Stimulated activated CD4-positive, alpha-beta T cell treated with anti-CD3 and anti-CD28 coated beads, Interleukin-2, amount 100 ng/mL, for 48 hours (primary cell): ENCODE measurements at places on chromosomes 11 and 22.

DNA sequence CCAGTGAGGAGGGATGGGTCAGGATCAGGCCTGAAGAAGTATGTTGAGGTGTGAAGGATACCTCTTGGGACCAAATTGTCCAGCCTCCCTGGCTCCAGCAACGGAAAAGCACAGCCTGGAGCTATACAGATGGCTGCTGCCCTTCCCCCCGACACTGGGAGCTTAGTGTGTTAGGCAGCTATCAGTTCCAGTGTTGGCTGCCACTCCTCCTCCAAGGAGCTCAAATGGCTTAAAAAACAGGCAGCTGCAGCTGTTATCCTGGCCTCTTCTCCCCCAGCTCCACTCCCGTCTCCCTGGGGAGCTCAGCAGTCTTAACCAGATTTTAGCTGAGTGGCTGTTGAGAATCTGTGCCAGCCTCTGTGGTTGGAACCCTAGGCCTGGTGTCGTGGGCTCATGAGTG, 225.0 kb downstream of the JRKL start:
- no peak for DNase-seq

DNA sequence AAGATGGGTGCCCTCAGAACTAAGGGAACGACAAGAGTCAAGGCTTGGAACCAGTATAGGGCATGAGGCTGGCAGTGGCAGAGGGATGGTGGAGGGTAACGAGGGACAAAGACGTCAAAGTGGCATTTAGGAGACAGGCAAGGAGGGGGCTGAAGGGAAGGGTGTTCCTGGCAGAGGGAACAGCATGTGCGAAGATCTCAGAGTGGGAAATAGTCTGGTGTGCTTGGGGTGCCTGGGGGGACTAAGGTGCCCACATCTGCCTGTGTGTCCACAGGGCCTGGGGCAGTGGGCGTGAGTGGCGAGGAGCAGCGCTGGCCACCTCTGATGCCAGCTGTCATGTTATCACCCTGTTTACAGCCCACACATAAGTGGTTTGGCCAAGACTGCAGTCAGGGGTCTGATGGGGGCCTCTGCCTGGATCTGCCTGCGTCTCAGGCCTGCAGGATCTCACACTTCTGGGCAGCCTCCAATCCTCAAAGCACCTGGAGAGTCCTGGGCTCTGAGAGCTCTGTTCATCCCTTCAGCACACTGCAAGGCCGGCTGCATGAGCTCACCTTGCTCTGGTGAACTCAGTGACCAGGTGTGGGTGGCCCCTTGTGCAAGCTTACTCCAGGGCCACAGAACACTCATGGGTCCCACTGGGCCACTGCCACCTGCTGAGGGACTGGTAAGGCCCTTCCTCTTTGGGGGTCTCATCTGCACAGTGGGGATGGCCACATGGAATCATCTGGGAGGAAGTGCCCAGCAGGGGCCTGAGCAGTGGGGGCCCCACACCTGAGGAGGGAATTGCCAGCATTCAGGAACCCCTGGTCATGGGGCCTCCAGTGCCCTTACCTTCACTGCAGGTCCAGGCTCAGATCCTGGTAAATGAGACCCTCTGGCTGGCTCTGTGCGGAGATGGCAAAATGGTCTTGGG, 89.7 kb upstream of the SHISAL1 start:
- no peak for DNase-seq

- no peak for DNase-seq
Observed at GRCh38 chr11:66011239-66011784, 496 bp upstream of the CST6 start.

DNA sequence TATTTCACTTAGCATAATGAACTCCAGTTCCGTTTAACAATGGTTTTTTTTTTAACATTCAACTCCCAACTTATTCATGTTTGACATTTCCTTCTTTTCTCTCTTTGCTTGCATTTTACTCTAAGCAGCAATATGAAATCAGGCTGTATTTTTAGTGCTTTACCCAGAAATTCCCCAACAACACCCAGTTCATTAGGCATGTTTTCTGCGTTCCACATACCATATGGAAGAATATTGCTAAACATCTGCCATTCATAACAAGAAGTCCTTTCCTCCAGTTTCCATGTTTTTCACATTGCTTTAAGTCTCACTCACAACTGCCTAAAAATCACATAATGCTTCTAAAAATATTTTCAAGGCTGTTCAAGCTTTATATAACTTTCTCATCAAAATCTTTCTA, 45.8 kb downstream of the PLAAT5 start:
- DNase-seq = no peak

- DNase-seq = no peak
Observed at GRCh38 chr11:13216711-13217075, 60.9 kb upstream of the BMAL1 start.

GRCh38 chr22:28608546-28608945, 71.1 kb downstream of the TTC28 start:
- DNase-seq = no peak

DNA sequence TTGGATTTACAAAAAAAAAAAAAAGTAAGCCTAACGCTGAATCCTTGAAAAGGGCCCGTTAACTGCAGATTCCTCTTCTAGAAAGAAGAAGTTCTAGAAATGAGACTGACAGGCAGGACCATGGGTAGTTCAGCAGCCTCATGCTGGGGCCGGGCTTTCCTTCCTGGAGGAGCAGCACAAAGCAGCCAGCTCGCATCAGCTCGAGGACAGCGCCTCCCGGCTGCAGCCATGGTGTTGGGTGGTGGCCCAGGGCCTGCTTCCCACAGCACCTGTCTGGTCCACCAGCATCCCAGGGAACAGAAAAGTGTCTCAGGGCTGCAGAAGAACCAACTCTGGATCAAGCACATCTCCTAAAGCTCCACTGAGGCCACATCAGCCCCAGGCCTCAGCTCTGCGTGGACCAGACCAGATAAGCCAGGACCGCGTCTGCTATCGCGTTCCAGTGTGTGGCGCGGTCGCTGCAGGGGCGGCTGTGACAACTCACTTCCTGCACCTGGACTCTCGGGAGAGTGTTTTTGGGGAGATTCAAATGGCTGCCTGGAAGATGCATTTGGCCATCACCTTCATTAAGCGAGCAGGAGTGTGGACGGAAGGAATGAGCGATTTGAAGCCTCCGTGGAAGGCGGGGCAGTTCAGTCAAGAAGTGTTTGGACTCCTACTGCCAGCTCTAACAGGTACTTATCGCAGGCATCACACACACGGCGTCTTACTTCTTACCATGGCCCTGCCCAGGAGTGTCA, 53.5 kb downstream of the MYH9 start:
- DNase-seq = no peak

DNA sequence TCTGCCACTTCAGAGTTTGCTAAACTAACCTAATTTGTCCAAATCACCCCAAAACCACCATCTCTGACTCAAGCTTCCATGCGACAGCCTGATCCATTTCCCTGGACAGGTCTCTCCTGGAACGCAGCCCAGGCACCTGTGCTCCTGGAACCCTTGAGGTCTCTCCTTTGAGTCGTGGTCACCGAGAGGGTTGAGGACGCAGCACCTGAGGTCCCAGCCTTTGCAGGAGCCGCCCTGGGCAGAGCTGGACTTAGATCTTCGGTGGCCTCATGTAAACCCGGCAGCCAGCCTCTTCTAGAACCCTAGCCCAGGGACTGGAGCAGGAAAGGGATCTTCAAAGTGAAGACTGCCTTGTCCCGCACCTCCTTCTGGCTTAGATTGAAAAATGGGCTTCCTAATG, 37.6 kb downstream of the ASRGL1 start:
- DNase-seq = no peak

- no peak for DNase-seq
Observed at GRCh38 chr22:20881231-20881630, 22.4 kb downstream of the SNAP29 start.

DNA sequence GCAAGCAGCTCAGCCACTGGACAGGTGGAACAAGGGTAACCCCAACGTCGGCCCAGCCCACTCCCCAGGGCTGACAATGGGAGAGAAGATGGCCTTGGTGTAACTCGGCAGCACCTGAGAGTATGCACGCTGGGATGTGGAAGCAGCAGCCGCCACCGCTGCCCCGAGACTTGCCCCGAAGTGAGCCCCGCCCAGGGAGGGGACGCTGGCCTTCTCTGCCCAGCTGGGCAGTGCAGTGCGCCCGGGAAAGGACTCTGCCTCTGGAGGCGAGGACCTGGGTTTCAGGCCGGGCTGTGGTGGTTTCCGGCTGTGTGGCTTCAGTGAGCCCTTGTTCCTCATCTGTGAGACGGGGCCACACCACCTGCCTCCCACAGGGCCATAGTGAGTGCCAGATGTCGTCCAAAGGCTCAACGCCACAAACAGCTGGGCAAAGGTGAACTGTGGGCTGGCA, 8.6 kb upstream of the POLDIP3 start:
- DNase-seq = no peak

- no peak for DNase-seq
Observed at GRCh38 chr11:2380807-2381350, 3.8 kb downstream of the CD81 start.

DNA sequence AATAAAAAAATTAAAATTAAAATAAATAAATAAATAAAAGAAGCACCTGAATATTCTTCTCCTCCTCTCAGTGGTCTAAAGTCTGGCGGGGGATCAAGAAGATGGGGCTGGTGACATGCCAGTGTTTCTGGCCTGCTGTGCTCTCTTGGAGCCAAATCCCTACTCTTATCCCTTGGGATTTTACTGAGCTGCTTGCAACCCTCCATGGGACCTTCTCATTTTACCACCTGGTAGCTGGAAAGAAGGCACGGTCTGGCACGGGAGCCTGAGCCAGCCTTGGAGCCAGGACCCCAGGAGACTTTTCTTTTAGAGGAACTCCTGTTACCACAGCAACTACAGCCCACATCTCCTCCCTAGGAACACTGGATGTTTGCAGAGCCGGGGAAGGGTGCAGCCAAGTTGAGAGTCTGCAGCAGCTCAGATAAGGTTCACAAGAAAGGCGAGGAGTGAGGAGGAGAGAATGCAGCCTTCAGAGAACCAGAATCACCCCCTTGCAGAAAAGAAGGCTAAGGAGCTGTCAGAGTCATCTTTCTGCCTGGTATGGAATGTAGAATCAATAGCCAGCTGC, 21.4 kb downstream of the CD6 start:
- no peak for DNase-seq

- no peak for DNase-seq
Observed at GRCh38 chr22:44158816-44159215, 21.9 kb upstream of the PARVG start.

DNA sequence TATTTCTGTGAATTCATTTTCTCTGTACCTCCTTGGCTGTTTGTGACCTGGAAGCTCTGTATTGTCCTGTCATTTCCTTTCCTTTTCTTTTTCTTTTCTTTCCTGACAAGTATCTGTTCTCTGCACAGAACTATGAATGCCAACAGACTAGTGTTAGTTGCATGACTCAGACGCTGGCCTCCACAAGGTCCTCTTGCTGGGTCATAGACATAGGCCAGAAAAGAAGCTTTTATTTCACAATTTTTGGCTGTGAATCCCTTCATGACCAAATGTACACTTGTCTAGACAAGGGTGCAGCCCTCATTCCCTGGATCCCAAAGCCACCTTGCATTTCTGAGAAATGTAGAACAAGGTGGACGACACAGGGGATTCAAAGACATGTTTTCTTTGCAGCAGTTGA, 104.1 kb upstream of the MTNR1B start:
- DNase-seq = no peak

GRCh38 chr11:67119585-67120391, 725 bp downstream of the KDM2A start:
- peak; percentile 8 for DNase-seq

GRCh38 chr11:126375726-126376125, 20.2 kb downstream of the ST3GAL4 start:
- no peak for DNase-seq

DNA sequence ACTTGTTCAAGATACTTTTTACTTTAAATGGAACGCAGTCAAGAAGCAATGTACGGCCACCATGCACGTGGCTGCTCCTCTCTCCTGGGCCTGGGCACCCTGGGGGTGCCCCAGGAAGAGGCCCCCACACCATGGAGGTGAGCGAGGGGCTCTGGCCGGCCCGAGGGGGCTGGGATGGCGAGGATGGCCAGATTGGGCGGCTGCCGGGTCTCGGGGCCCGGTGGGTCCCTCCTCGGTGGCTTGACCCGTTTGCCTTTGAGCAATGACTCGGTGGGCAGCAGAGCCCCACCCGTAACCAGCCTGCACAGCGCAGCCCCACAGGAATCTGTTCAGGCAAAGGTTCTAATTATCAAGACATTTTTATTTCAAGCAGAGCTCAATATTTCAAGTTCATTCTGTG, 167.4 kb downstream of the BRD1 start:
- no peak for DNase-seq

DNA sequence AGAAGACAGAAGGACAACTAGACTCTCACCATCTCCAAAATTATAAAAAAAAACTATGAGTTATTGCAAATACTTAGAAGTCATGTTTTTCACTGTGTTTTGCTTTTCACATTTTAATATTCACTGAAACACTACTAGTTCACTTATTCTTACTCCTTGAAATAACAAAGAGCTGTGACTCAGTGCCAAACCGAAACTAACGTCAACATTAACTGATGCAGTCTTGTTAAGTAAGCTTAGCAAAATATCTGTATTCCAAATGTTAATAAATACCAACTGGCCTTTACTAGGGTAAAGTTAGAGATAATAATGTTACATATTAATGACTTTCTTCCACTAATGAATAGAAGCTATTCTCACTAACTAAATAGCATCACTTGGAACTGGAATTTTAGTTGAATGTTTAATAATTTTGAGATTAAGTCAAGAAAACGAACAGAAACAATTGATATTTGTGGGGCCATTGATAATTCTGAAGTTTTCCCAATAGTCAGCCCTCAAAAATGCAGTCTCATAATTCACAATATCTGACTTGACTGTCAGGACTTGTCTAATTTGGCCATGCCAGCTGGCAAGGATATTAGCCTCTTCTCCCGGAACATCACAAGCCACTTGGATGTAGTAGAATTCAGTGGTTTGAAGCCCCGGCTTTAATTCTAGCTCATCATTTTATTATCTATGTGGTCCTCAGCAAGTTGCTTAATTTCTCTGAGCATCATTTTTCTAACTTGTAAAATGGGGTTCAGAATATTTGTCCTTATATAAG, 230.1 kb upstream of the DDI1 start:
- no peak for DNase-seq

DNA sequence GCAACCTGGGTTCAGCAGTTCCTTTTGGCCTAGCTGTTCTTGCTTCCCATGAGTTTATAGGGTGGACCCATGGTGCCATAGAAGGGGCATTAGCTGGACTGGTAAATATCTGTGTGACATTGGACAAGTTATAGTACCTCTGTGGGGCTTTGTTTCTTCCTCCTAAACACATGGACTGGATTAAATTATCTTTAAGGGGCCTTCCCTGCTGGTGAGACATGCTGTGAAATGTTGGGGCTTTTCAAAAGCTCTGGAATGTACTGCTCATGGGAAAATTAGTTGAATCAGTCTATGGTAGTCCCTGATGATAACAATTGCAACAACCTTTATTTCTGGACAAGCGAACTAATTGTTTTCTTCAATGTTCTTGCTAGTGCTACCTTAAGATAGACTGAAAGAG, 276.2 kb downstream of the BLID start:
- no peak for DNase-seq
